Right atrium auricular region (tissue), 2 donors: ENCODE measurements at places on chromosomes 4 and X.

DNA sequence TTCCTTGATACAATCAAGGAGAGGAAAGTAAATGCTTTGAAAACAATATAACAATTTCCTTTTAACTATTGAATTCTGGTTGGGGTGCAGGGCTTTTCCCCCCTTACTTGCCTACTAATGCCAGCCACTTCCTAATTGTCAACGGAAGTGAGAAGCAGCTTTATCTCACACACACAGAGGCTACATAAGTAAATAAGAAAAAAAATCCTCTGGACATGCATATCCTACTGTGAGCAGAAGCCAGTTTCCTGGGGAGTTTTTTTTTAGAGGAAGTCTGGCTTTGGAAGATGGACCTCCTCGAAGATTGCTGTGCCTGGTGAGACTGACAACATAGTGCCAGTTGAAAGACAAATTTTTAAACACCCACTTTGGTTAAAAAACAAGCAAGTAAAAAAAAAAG, 180.6 kb downstream of the OPHN1 start:
- DNase-seq = no peak

GRCh38 chr4:150960818-150961217, 54.3 kb downstream of the LRBA start:
- DNase-seq = no peak

- no peak for DNase-seq
These were observed 16.0 kb downstream of the UBA6 start for GRCh38 chr4:67684839-67685531.

- DNase-seq = no peak
These were observed 10.5 kb downstream of the TBC1D14 start for GRCh38 chr4:6920171-6920570.

DNA sequence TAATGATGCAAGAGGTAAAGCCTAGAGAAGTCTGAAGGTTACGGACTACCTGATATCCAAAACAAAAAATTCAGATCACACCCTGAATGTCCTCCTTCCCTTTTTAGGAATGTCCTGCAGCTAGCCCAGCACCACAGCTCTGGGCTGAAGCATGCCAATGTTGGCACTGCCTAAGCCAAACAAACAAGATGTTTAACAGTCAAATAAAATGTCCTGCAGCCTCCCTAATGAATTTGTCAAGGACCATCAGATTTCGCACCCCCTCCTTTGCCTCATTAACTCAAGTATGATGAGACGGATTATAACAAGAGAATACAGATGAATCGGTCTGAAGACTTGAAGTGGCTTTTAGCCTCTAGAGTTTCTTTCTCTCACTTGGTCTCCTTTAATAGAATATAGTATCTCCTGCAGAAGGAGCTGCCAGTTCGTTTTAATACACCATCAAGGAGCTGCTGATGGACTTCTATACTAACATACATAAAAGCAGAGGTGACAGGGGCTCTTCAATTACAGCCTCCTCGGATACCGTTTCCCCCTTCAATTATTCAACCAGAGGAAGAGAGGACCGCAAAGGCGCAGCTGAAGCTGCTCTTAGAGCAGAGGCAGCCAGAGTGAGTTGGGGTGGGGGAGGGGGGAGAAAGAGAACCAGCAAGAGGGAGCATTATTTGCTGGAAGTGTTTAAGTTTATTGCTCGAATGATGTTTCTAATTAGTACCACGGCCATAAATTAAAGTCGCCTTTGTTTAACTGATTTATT, 3.0 kb upstream of the MAB21L2 start:
- DNase-seq = no peak

DNA sequence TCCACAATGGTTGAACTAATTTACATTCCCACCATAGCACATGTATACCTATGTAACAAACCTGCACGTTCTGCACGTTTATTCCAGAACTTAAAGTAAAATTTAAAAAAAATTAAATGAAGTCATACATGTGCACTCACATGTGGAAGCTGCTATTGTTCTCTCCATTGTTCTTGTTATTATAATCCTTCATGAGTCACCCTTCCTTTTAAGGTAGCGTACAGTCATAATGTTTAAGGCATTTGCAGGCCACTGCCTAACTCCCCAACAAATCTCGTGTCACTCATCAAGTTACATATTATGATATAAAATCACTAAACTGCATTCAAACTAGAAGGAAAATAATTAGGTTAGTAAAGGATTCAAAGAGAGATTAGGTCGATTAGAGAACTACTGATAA, 63.6 kb downstream of the SLC7A11 start:
- DNase-seq = no peak

GRCh38 chrX:16222151-16222550, 54.9 kb downstream of the MAGEB17 start:
- no peak for DNase-seq

DNA sequence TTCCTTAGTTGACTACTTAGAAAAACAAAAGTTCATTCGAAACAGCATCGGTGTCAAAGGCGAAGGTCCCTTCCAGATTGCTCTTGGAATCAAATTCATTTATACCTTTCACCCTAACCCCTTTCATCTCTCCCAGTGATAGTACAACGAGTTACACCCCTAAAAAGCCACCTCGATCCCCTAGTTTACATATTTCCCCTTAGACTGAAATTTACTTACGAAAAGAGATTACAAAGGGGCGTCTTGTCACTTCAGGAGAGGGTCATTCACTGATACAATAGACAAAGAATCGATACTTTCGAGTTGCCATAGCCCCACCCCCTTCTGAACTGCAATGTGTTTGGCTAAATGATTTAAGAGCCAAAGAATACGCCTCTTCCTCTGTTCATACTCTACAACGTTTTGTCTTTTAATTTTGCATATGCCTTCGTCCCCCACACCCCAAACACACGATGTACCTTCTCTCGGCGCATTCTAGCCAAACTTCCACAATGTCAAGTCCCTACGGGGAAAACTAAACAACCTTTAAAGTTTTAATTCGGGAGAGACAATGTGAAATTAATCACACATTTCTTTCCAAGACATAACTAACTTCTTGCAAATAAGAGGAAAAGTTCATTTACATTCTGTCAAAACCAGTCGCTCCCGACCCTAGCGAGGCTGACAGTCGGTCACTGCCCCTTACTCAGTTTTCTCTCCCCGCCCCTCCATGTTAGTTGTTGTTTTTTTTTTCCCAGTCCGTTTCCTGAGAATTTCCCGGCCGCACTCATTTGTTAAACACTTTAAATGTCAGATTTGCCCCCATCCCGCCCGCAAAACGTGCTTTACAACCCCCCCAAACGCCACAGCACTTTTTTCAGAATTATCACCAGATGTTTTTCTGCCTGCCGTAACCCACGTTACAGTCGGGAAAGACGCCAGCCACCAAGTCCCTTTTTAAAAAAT, 88.6 kb downstream of the HPRT1 start:
- no peak for DNase-seq

- no peak for DNase-seq
These were observed 3.4 kb downstream of the L1CAM start for GRCh38 chrX:153882557-153882956.

GRCh38 chr4:164716901-164717300, 37.0 kb upstream of the SMIM31 start:
- DNase-seq = no peak

GRCh38 chr4:153095448-153096204, 108.6 kb upstream of the TRIM2 start:
- DNase-seq = no peak

DNA sequence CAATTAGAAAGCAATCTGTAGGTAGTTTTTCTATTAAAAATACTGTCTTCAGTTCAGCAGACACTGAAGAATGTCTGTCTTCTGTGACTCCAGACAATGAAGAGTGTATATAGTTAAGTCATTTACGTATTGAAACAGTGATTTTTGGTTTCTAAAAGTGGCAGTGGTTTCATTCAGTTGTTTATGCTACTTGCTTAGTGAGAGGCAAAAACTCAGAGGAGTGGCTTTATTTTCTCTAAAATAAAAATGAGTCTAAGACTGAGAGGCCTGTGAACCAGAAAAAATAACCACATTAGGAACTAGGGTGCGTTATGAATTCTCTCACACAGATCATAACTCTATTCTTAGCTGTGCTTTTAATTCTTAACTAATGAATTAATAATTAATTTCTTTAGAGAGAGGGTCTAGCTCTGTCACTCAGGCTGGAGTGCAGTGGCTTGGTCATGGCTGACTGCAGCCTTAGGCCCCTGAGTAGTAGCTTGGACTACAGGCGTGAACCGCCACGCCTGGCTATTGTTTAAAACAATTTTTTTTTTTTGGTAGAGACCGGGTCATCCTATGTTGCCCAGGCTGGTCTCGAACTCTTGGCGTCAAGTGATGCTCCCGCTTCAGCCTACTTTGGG, 31.4 kb downstream of the FREM3 start:
- no peak for DNase-seq

DNA sequence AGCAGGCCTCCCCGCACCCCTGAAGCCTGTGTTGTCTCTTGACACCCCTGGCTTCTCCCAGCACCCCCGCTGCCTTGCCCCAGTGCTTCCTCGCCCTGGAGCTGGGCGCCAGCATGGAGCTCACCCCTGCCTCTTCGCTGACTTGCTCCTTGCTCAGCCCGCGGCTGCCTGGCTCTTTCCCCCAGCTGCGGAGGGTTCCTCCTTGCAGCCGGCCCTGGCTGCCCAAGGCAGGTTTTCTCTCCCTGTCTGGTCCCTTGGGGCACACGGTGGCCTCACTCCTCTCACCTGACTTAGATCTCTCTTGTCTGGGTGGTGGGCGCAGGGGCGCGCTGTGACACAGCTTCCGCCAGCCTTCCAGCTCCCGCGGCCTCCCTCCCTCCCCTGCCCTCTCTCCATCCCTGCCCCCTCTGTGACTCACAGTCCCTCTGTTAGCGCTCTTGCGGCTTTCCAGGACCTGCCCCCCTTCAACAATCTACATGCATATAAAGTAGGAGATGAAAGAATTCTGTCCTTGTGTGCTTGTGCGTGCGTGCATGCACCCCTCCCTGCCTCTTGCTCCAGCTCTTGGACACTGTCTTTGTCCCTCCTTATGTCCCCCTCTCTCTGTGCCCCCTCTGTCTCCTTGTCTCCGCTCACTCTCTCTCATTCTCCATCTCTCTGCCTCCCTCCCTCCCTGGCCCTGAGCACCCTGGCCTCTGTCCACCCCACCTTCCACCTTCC, 2.2 kb downstream of the PLXNB3 start:
- DNase-seq = no peak

DNA sequence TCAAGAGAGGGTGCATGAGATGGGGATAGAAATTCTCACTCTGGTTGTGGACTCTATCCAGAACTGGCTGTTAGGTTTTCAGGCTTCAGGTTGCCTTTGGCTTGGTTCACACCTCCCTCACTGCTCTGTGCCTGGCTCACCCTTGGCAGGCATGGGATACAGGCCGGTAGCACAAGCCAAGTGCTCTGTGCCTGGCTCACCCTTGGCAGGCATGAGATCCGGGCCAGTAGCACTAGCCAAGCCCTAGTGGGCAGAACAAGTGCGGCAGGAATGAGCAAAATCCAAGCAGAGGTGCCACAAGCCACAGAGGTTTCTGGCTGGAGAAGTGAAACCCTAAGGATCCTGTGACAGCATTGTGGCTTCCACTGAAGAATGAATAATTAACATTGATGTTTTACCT, 1642.3 kb downstream of the C4orf33 start:
- DNase-seq = no peak

DNA sequence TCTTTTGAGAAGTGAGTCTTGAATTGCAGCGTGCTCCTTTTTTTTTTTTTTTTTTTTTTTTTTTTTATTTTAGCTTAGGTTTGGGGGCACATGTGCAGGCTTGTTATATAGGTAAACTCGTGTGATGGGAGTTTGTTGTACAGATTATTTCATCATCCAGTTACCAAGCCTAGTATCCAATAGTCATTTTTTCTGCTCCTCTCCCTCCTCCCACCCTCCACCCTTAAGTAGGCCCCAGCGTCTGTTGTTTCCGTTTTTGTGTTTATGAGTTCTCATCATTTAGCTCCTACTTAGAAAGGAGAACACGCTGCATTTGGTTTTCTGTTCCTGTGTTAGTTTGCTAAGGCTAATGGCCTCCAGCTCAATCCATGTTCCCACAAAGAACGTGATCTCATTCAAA, 81.3 kb upstream of the TSPAN5 start:
- no peak for DNase-seq

DNA sequence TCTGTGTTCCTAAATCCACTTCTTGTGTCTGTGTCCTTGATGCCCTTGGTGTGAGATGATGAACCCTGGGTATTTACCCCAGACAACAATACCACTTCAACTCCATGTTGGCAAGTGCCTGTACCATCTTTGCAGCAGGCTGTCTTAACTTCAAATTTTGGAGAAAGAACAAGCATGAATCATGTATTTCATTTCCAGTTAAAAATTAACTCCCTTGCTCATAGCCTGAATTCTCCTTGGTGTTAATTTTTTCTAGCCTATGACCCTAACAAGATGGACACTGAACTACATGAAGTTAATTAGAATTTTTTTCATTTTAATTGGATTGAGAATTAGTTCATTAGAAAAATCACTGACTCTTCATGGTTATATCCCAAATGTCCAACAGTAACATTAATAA, 267.8 kb upstream of the INTU start:
- no peak for DNase-seq

DNA sequence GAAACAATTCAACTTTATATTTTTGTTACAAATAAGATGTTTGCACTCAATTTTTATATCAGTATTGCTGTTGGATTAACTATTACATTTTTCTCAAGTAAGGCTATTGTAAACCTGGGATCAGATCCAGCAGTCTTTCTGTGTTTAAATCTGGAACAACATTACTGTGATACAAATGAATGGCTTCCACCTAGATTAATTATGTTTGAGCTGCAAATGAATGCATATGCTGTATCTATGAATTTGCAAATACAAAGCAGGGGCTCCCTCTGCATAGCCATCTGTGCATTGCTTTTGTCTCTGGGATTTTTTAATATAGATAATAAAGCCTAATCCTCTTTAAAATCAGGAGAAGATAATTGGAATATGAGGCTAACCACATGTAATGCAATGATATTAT, 69.8 kb upstream of the NEIL3 start:
- no peak for DNase-seq

GRCh38 chrX:23493941-23494374, 159.3 kb downstream of the PTCHD1 start:
- no peak for DNase-seq

DNA sequence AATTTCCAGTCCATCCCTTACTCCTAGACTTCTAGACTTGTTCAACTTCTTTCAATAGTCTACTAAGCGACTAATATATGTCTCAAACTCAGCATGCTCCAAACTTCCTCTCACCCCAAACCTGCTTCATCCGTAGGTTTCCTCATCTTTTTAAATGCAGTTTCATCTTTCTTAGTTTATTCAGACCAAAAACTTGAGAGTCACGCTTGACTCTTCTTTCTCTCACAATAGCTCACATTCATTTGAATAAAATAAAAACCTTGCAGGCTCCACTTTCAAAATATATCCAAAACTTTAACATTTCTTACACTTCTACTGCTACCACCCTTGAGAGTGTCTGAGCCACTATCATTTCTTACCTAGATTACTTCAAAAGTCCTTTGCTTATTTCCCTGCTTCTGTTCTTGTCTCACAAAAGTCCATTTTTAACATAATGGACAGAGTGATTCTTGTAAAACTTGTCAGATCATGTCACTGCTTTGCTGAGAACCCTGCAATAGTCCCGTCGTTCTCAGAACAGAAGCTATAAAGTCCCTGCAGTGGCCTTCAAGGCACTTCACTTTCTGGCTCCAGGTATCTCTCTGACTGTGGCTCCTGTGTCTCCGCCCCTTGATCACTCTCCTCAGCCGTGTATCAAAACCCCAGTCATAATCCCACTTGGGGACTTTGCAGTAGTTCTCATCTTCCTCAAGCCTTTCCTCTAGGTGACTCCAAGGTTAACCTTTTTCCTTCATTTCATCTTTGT, 167.6 kb downstream of the ARHGAP24 start:
- DNase-seq = no peak
